ENCODE measurements at places on chromosomes 2 and 18.

- DNase-seq: no peak
Observed at GRCh38 chr2:143171817-143172216, 42.6 kb downstream of the ARHGAP15 start.

- no peak for DNase-seq
Observed at GRCh38 chr18:44545359-44545985, 135.2 kb upstream of the SETBP1 start.

- no peak for DNase-seq
Observed at GRCh38 chr2:218020966-218021535, 18.3 kb upstream of the TNS1 start.

GRCh38 chr18:49911427-49911826, 98.1 kb upstream of the ACAA2 start:
- DNase-seq: no peak
